ENCODE measurements at places on chromosomes 7 and 10.

- no peaks in the 10 kb centered on the region for H3K4me1 ChIP-seq
- H3K36me3 ChIP-seq: no peaks in the 10 kb centered on the region
- no peak overlapping the region for H3K27ac ChIP-seq
- H3K27me3 ChIP-seq: no peaks in the 10 kb centered on the region
Observed at GRCh38 chr10:17060289-17060688, 69.3 kb downstream of the CUBN start.

- H3K27me3 ChIP-seq: peaks cover 6% of the 10 kb centered on the region
- no peak for DNase-seq
- no peak overlapping the region for H3K27ac ChIP-seq
Observed at GRCh38 chr10:79046741-79047583, 21.8 kb upstream of the ZMIZ1 start.

DNA sequence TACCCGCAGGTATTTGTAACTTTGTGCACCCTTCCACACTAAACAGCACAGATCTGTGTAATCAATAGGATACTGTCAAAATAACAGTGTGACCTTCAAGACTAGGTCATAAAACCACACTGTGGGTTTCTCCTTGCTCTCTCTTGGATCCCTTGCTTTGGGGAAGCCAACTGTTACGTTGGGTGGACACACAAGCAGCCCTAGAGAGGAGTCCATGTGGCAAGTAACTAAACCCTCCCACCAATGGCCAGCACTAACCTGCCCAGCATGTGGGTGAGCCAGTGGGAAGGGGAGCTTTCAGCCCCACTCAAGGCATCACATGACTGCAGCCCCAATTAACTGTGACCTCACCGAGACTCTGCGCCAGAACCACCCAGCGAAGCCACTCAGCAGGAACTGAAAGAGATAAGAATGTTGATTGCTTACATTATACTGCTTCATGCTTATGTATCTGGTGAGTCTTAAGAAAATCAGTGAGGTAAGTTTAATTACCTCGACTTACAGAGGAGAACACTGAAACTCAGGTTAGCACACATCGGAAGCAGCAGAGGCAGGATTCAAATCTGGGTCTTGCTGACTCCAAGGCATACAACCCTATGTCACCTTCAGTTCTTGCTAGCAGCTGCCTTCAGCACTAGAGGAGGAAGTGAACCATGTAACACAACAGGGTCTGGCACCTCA lies 9.4 kb upstream of the ZC3HAV1 start:
- no peak overlapping the region for H3K27ac ChIP-seq
- H3K4me3 ChIP-seq: no peak overlapping the region
- DNase-seq: no peak
- H3K4me1 ChIP-seq: peaks cover 43% of the 10 kb centered on the region
- no peaks in the 10 kb centered on the region for H3K36me3 ChIP-seq

DNA sequence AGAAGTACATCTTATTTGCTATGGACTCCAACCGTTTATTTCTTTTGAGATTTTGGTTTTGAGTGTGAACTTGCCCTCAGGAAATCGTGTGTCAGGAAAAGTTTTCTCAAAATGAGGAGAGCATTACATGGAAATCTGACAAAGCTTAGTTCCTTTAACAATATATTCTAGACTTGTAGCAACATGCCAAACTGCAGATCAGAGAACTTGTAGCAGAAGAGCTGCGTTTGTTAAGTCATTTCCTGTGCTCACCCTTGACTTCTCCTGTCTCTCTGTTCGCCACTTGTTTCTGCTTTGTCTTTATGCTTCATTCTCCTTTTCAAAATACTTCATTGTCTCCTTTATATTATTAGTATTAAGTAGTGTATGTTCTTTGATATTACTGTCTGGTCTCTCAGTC lies 116.6 kb upstream of the FOXP2 start:
- no peaks in the 10 kb centered on the region for H3K36me3 ChIP-seq
- no peak for DNase-seq
- H3K27me3 ChIP-seq: no peaks in the 10 kb centered on the region
- no peaks in the 10 kb centered on the region for H3K4me1 ChIP-seq
- no peak overlapping the region for H3K4me3 ChIP-seq
- no peak overlapping the region for H3K27ac ChIP-seq

- H3K27me3 ChIP-seq: no peaks in the 10 kb centered on the region
- H3K4me3 ChIP-seq: no peak overlapping the region
- H3K27ac ChIP-seq: no peak overlapping the region
- no peaks in the 10 kb centered on the region for H3K36me3 ChIP-seq
- no peaks in the 10 kb centered on the region for H3K4me1 ChIP-seq
Observed at GRCh38 chr10:93150990-93151547, 77.4 kb downstream of the CYP26A1 start.

DNA sequence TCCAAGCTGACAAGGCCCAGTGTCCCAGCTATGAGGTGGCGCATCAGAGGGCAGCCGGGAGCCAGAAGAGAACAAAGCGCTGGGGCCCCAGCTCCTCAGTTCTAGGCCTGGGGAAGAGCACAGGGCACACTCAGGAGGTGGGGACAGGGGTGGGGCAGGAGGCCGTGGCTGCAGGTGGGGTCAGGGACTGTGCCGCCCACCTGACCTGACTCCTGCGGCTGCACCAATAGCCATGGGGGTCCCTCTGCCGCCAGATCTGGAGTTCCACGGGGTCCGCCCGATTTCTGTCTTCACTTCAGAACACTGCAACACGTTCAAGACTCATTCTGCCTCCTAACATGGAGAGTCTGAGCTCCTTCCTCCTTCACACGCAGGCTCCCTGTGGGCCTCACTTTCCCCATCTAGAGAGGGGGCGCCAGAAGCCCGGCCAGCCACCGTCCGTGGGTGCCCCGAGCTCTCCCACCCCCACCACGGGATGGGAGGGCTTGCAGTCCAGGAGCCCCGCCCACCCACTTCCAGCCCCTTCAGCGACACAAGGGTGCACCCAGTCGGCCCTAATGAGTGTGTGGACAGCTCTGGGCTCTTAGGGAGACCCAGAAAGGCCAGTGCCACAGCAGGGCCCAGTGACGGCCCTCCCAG lies 278.3 kb downstream of the MAD1L1 start:
- H3K27me3 ChIP-seq: no peaks in the 10 kb centered on the region
- no peak overlapping the region for H3K27ac ChIP-seq
- no peaks in the 10 kb centered on the region for H3K4me1 ChIP-seq
- no peak for DNase-seq
- H3K4me3 ChIP-seq: no peak overlapping the region

- no peaks in the 10 kb centered on the region for H3K27me3 ChIP-seq
- no peak overlapping the region for H3K4me3 ChIP-seq
- H3K4me1 ChIP-seq: peaks cover 11% of the 10 kb centered on the region
- no peaks in the 10 kb centered on the region for H3K36me3 ChIP-seq
- no peak overlapping the region for H3K27ac ChIP-seq
Observed at GRCh38 chr7:56157238-56157790, 41.1 kb upstream of the NUPR2 start.

DNA sequence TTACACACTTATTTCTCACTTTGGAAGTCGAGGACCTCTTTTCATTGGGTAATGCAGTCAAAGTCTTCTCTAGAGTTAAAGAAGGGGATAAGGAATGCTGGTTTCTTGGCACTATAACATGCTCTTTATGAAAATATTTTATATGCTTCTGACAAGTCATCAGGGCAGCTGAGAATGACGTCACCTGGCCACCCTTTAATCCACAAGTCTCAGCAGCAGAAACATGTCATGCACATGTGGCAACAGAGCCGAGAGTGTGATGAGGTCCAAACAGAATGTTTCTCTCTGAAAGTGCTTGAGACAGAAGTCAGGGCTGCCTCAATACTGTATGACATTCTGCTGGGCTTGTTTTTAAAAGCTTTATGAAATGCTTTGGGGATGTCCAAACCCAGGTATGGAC lies 63.5 kb upstream of the C10orf90 start:
- H3K4me3 ChIP-seq: no peak overlapping the region
- no peaks in the 10 kb centered on the region for H3K27me3 ChIP-seq
- H3K27ac ChIP-seq: no peak overlapping the region
- 0 out of 2 replicates have a peak, but pooled peaks cover 8% of the 10 kb centered on the region for H3K4me1 ChIP-seq
